ENCODE measurements at places on chromosomes 6 and 20.

GRCh38 chr6:99189823-99190721 is 159.4 kb downstream of the FAXC start:
- no peak for DNase-seq

- DNase-seq, result no peak
Measured at GRCh38 chr20:4469910-4470309, 251.8 kb upstream of the PRND start.

GRCh38 chr20:63861365-63861934 is at the start of gene ABHD16B:
Gene ABHD16B (plus strand): TSS chr20:63861498. CDS start chr20:63861541, 43 bp downstream.
- DNase-seq, result no peak

- no peak for DNase-seq
Measured at GRCh38 chr20:49534255-49534712, 33.7 kb downstream of the PTGIS start.

DNA sequence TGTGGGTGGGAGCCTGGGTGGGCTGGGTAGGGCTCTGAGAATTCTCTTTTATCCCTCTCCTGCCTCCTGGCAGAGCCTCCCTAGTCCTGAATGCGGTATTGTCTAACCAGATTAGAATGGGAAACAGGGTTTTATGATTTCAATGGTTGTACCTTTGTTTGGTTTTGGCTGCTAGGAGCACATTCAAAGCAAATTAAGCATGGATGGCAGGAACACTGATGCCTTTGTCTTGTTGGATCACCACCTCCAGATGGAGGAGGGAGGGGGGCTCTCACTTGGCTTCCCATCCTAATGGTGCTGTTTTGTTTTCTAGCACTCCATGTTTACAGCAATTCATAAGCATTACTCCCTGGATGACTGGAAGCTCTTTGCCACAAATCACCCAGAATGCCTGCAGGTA is 11.6 kb downstream of the GMPR start:
- DNase-seq, result no peak

DNA sequence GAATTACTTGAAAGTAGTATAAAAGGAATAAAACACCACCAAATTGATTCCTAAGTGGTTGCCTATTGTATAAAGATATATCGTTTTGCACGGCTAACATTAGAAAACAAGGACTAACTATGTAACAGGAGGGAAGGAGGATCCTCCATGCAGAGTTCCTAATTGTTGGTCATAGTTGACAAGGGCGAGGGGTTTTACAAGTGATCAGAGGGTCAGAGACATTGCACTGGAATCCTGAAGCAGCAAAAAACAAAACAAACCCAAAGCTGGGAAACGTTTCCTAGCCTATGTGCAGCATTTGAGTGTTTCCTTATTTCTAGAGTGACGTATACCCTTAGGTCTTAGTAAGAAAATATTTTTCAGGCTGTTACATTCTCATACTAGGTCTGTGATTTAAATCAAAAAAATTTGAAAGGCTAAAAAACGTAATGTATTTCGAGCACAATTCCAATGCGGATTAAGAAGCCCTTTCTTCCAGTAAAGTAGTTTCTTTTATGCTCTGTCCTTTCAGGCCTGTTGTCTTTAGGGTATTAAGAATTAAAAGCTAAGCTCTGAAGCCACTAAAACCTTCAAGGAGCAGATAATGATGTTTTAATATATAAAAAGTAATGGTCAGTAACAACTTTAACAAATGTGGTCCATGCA is 373.8 kb upstream of the MMS22L start:
- DNase-seq, result no peak

- no peak for DNase-seq
Measured at GRCh38 chr20:19026121-19026878, 186.1 kb upstream of the SLC24A3 start.

GRCh38 chr20:6708010-6708409 is 59.5 kb upstream of the BMP2 start:
- DNase-seq, result no peak

DNA sequence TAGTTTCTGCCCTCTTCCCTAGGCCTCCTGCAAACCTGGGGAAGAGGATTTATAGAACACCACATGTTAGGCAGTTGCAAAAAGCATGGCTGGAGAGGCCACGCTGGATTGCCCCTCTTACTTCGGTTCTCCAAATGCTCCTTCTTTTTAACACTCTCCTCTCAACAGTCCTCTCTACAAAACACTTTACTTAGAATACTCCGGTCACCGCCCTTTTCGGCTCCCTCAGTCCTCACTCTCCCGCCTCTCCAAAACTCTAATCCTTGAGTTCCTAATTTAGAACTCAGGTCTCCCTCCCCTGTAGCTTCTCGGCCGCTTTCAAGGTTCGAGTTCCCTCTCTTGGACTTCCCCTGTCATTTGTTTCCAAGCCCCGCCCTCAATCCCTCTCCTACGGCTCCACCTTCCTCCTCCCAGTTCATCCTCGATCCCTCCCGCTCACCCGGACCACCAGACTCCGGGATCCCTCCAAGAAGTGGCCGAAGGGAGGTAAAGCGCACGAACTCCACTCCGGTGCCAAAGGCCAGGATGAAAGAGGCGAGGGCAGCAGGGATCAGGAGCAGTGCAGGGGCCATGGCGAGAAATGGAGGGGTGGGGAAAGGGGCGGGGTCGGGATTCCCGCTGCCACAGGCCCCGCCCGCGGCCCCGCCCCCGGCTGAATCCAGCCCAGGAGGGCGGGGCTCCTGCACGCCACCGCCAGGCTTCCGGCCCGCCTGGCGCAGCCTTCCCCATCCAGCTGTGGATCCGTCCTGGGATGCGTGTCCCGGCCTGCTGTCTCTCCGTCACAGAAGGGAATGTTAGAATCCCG is at the start of gene NRM:
TSS of gene NRM (minus strand) at position 582 of the 805 bp plus-strand sequence. CDS start at position 572, 10 bp downstream.
- DNase-seq, result no peak

GRCh38 chr6:30614044-30614842 is 2.8 kb downstream of the PPP1R10 start:
- DNase-seq, result no peak

DNA sequence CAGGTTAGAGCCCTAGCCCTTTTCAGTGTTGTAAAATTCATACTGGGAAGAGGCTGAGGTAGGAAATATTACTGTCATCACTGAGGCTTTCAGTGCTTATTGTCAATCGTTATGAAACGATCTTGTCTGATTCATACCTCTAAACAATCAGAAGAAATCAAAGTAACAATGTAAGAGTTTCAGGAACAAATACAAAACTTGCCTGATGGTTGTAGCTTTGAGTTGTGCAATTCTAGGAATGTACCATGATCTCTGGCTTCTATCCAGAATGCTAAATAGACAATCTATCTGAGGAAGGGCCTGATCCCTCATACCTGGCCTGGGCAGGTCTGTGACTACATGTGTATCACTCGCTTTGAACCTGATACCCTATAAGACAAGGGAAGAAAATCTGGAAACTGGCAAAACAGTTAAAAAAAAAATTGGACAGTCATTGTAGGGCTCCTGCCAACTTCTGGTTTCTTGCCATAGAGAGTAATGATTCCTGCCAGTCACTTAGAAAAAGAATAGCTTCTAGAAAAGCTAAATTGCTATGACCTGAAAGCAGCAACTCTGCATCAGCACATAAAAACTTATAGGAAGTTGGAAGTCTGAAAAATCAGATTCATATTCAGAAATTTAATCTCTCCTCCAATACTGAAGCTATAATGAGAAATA is 234.7 kb downstream of the BTBD9 start:
- no peak for DNase-seq

GRCh38 chr20:11437611-11438380 is 479.9 kb upstream of the BTBD3 start:
- DNase-seq, result no peak

DNA sequence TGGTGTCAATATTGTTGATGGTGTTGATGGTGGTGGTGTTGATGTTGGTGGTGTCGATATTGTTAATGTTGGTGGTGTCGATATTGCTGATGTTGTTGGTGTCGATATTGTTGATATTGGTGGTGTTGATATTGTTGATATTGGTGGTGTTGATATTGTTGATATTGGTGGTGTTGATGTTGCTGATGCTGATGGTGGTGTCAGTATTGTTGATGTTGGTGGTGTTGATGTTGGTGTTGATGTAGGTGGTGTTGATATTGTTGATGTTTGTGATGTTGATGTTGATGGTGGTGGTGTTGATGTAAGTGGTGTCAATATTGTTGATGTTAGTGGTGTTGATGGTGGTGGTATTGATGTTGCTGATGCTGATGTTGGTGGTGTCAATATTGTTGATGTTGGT is 240.0 kb downstream of the CDH4 start:
- DNase-seq, result no peak

DNA sequence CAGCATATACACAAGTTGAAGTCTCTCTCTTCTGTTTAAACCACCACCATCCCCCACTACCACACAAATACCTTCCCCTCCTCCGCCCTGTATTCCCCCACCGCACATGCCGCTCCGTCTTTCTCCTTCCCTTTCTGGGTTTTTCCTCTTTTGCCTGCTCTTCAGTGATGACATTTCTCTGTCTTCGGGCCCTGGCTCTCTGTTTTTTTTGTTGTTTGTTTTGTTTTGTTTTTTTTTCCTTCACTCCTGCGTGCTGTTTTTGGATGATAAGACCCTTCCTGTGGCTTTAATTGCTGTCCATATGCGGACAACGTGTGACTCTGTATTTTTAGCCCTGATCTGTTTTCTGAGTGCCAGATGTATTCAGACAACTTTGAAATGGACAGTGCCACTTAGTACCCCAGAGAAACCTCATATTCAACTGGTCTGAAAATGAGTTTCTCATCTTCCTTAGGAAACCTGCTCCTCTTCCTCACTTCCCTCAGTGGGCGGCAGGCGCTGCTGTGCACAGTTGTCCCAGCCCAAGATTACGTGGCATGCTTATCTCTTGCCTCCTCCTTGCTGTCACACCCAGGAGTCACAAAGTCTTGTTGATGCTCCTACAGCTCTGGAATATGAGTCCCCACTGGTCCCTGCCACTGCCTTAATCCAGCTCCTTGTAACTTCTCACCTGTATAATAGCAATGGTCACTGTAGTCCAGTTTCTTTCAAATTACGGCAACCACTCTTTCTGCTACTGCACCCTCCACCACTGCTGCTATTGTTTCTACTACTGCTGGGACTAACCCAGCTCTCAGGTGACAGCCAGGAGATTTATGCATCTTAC is 8.2 kb downstream of the PPP1R14C start:
- DNase-seq, result no peak

GRCh38 chr6:43014434-43014909 is 423 bp downstream of the KLHDC3 start:
- no peak for DNase-seq

GRCh38 chr6:108362455-108362854 is 67.6 kb downstream of the AFG1L start:
- no peak for DNase-seq

All from BJ (cell line).